ENCODE measurements at places on chromosomes 12 and 14.

GRCh38 chr14:39431416-39432178 lies 636 bp downstream of the FBXO33 start:
- DNase-seq, result peak; percentile 40

- DNase-seq, result no peak
Observed at GRCh38 chr12:2876431-2877046, 435 bp downstream of the FOXM1 start.

GRCh38 chr12:65952737-65953209 lies 128.5 kb downstream of the HMGA2 start:
- no peak for DNase-seq

DNA sequence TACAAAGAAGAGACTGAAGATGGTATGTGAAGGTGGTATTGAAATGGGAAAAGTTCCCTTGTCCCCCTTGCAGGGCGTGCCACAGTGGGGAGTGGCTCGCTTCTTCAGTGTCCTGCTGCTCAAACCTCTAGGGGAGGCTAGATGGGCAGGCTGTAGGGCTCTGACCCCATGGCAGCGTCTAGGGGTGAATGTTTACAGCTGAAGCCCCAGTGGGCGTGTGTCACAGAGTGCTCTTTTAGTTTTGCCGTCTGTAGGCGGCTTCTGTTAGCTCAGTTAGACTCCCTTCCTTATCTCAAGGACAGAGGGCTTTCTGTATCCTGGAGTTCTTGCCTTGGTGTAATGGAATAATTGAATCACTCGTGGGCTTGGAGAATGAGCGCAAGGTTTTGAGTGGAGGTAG lies 266.2 kb downstream of the RAD51B start:
- DNase-seq, result no peak

GRCh38 chr12:98062464-98063245 lies 452.7 kb upstream of the TMPO start:
- DNase-seq, result no peak

DNA sequence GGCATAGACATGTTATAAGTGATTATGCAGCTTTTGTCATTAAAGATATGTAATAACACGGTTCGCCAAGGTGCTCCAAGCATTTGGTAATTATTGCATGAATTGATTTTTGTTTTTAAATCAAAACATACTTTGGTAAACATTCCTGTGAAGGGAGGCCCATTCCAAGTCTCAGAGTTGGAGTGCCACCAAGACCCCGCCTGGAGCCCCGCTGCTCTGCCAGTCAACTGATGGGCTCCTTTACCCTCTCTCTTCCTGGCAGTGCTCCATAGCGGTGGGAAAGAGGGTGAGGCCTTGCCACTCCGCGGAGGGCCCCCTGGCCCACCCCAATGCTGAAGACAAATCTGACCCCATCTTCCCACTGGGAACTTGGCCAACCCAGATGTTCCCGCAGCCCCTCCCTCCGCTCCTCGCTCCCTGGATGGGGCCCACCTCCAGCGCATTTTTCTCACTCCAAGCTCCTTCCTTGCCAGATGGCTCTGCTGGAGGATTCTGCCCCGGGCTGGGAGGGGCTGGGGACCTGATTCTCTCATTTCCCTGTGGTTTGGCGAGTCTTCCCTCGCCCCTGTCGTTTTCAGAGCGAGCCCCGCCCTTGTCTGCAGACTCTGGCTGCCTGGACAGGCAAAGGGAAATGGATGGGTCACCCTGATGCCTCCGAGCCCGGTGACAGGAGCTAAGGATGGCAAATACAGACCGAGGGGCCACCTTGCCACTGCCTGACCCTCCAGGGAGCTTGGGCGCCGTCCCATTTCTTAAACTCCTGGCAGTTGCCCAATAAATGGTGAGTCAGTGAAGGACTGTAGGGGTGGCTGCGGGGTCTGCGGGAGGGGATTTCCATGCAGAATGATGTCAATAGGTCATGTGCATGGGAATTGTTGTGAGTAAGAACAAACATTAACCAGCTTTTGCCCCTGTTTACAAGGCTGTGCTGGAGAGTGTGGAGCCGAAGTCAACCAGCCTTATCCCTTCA lies 9.2 kb upstream of the PAPLN start:
- peak; percentile 93 for DNase-seq

DNA sequence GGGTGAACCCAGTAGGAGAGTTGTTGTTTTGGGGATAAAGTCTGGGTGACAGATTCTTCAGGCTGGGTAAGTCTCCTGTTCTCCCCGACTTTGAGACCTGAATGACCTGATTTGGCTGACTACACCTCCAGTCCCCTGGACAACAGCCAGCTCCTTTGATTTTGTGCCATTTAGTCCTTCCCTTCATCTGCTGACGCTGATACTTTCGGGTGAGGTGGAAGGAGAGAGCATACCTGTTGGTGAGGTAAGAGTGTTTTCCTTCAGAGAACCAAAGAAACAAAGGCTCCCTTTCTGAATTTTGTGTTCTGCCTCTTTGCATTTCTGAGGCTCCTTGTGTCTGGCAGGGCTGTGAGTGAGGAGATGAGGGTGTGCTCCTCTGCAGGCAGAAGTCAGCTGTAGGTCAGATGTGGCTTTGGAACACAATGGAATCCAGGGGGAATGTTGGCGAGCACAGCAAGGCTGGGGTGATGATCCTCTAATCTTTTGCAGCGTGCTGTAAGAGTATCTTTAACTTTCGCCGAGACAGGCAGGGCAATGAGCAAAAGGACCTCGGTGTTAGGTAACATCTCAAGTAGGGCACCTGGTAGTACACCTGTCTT lies 12.1 kb downstream of the ETV6 start:
- DNase-seq, result no peak

DNA sequence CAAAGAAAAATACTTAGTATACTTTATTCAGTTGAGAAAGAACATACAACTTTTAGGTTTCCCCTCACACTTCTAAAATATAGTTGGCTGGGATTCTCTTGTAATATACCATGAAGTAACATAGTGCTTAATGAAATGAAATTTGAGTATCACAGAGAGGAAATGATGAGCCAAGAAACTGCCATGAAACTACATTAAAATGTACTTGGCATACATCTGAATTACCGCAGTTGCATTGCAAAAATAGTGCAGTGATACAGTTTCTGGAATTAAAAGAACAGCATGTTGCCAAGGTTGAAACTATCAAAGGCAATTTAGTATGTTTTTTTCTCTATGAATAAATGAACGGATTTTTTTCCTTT lies 389.2 kb downstream of the TMEM117 start:
- DNase-seq, result peak; percentile 7

DNA sequence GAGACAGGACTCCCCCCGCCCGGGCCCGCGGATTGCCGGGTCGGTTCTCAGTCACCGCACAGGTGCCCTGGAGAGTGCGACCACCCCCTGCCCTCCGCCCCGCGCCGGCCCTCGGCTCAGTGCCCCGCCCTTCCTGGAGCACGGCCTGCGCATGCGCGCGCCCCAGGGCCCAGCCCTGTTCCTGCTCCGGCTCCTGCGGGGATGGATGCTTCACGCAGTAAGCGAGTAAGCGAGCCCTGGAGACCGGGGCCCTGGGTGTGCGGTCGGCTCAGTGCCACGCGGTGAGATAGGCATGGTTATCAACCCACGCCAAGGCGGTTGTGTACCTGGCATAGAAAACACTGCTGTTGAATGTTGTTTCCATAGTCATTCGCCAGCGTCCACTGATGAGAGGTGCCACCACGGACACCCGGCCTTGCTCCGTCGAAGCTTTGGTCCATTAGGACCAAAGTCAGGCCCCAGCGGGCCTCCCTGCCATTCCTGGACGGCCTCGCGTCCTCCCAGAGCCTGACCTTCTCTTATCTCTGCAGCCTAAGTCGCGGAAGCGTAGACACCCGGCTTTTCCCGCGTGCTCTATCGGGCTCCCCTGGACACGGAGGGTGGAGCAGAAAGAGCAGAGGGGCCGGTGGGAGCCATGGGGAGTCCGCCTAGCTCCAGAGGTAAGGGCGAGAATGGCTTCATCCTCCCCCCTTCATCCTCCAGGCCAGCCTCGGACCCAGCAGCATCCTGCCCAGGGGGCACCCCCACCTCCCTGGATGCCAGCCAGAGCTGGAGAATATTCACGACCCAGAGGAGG lies 90.6 kb downstream of the PAPOLA start:
- peak; percentile 54 for DNase-seq

DNA sequence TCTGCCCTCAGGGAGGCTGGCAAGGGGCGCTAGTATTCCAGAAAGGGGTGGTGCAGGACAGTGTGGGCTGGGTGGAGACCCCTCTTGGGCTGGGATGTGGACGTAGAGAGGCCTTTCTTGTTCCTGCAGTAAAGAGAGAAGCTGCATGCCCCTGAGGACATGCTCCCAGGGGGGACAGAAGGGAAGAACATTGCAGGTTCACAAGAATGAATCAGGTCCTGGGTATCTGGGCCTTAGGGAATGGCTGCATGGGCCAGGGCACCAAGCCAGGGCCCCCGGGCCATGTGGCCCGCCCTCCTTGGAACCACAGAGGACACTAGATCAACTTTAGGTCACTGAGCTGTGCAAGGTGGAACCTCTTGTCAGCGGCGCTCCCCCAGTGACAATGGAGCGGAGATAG lies 51.8 kb downstream of the ZNF664 start:
- DNase-seq, result no peak

GRCh38 chr12:128583453-128583852 lies 240.3 kb downstream of the SLC15A4 start:
- no peak for DNase-seq

- DNase-seq, result no peak
Observed at GRCh38 chr14:30982533-30982932, 42.9 kb upstream of the AP4S1 start.

DNA sequence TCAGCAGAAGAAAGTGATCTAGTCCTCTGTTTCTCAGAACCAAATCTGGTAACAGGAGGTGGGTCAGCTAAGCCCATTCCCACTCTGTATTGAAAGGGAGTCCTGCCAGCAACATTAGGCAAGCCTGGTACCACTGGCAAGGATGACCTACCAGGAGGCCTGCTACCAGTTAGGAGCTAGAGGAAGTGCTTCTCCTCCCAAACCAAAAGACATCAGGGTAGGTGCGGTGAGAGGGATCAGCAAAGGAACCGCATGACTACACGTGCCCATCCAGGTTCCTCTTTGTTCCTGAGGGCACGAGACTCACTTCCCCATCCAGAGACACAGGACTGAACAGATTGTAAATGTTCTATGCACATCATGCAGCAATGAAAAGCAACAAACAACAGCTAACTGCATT lies 2.8 kb downstream of the KLRC4 start:
- no peak for DNase-seq

Measured in umbilical cord (tissue), 2 donors.